ENCODE measurements at places on chromosomes 12 and 14.
A peak's percentile ranks its signal among the peaks of the same experiment; 100 is the strongest.

- no peak for DNase-seq
Measured at GRCh38 chr14:35532783-35533356, 1.1 kb upstream of the INSM2 start.

DNA sequence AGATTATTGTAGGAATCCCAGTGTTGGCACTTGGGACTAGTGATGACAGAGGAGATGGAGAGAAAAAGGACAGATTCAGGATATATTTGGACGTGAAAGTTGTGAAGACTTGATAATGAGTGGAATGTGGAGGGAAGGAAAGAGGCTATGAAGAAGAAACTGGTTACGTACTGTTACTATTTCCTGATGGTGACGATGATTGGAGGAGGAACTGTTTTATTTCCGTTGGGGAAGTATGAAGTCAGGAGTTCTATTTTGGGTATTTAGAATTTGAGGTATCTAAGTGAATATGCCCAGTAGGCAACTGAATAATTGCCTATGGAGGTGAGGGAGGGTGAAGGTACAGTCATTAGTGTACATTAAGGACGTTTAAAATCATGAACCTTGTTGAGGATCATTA, 207.2 kb downstream of the TMTC2 start:
- no peak for DNase-seq

DNA sequence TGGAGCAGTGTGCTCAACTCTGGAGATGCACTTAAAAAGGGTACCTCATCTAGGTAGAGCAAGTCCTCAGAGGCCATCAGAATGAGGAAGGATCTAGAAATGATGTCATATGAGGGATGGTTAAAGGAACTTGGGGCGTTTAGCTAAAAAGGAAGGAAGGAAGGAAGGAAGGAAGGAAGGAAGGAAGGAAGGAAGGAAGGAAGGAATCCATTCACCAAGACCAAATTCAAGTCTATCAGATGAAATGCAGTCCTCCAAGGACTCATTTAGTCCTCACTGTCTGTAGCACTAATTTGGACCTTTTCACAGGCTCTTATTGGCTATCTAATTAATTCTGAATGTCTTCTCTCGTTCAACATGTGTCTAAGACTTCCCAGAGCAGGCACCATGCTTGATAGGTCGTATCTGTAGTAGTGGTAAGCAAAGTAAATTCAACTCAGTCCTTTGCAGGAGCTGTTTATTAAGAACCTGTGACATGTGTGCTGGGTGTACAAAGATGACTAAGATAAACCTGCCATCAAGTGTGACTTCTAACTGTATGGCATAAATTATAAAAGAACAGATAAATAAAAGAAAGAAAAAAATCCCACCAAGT, 63.5 kb downstream of the LLPH start:
- DNase-seq: no peak

DNA sequence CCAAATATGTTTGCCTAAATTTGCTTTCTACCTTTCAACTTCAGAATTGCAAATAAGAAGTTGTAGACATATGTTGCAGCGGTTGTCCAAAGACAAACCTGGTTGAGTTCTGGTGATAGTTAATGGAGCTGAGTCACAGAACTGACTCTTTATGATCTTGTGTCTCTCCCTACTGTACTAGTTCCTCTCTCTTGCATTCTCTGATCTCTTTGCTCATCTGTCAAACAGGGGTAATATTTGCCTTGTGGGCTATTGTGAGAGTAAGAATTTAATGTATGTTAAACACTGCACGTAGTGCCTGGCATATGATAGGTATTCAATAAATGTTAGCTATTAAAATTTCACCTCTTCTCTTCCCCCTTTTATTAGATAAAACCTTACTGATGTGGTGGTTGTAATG, 283.5 kb upstream of the RGS6 start:
- no peak for DNase-seq

GRCh38 chr12:56119361-56119796, 1.3 kb downstream of the ZC3H10 start:
- DNase-seq: peak; percentile 37

- DNase-seq: no peak
Measured at GRCh38 chr14:98501335-98501734, 770.7 kb downstream of the BCL11B start.

DNA sequence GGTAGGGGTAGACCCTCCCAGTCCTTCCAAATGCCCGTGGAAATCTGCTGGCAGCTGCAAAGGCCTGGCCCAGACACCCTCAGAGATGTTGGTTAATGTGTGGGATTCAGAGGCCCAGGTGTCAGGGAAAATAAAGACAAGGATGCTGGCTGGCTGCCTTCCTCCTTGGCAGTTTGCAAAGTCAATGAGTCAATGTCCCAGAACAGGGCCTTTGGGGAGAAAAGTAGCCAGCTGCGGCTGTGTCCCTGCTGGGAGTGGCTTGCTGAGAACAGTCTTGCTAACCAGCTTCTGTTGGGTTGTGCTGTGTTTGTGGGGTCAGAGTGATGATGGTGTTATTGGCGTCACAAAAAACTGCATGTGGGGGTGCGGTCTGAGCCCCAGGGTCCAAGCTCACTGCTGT, 29.2 kb downstream of the GLRX5 start:
- no peak for DNase-seq

DNA sequence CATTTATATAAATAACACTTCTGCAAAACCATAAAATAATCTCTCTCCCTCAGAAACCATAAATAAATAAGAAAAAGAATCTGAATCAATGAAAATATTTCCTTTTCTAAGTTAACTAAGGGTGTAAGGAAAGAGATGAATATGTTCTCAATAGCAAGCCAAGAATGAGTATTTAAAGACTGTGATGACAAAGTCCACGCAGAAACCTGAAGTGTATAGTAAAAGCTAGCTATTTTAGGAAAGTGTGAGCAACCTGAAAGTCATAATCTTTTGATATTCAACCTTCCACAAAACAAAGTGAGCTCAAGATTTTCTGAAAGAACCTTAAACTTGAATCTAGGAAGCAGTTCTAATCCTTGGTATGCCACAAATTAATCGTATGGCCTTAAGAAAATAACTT, 15.9 kb downstream of the EIF2S3B start:
- DNase-seq: no peak

- no peak for DNase-seq
Measured at GRCh38 chr12:62653740-62654139, 187.1 kb downstream of the MON2 start.

- DNase-seq: no peak
Measured at GRCh38 chr12:57897286-57897974, 43.9 kb upstream of the ATP23 start.

DNA sequence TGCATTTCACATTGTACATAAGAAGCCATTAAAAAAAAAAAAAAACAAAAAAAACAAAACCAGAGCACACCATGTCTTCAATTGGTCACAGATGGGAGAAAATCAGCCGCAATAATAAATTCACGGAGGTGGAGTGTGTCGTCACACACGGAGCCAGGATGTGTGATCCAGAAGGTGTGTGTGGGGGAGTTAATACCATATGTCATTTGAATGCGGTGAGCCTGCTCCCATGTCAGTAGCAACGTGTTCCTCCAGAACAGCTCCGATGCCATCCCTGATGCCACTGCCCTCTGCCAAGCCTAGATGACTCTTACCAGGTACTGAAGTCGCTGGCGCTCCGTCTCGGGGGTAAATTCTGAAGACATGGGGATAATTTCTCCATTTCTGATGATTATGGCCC, 197.8 kb downstream of the PPM1H start:
- no peak for DNase-seq

DNA sequence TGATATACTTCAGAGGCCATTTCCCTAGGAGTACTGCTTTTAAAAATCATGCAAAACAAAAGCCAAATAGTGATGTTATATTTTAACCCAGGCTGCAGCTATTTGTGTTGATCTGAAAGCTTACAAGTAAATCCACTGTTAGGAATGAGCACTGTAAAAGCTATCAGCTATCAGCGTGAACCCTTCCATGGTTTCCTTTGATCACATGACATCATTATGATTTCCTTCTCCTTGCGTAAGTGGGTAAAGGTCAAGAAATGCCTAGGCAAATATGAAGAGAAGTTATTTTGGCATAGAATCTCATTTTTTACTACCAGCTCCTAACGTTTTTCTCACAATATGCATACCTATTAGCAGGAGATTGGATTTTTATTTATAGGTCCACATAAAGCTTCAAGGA, 48.6 kb upstream of the CATSPERB start:
- DNase-seq: no peak

GRCh38 chr14:106613256-106613655, 1086.9 kb downstream of the TMEM121 start:
- no peak for DNase-seq

- no peak for DNase-seq
Measured at GRCh38 chr14:93055651-93056115, 60.0 kb downstream of the ITPK1 start.

GRCh38 chr14:33120966-33121365, 182.3 kb downstream of the NPAS3 start:
- DNase-seq: no peak

DNA sequence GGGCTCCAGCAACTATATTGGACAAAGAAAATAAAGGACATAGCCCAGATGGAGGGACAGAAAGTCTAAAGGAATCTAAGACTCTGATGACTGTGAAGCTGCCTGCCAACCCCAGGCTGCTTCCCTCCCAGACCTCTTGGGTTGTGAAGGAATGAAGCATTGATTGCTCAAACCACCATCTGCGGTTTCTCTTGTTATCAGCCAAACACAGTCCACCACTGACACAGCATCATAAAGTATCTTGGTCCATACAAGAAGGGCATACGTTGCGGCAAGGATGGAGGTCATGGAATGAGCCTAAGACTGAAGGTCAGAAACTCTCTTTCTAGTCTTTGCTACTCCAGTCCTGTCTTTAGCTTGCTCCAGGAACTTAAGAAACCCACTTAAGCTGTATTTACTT, 58.5 kb upstream of the PLXNC1 start:
- no peak for DNase-seq

GRCh38 chr12:22318108-22318737, 16.3 kb downstream of the ST8SIA1 start:
- DNase-seq: no peak

GRCh38 chr14:36383767-36384431, 63.5 kb upstream of the MBIP start:
- no peak for DNase-seq

DNA sequence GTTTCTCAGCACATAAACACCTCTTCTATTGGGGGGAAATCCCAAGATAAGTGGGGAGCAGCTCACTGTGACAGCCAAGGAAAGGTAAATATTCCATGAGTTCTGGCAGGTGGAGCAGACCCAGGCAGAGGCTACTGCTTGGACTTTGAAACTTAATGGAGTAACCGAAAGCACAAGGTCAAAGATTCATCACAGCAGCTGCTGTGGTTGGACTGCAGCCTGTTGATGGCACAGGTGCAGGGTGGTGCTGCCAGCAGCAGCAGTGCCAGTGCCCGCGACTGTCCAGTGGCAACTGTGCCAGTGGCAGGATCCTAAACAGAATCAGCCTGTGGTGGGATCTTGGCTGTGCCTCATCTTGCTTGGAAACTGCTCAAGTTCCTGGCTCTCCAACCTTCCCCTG, 81.4 kb upstream of the ARID2 start:
- DNase-seq: no peak

DNA sequence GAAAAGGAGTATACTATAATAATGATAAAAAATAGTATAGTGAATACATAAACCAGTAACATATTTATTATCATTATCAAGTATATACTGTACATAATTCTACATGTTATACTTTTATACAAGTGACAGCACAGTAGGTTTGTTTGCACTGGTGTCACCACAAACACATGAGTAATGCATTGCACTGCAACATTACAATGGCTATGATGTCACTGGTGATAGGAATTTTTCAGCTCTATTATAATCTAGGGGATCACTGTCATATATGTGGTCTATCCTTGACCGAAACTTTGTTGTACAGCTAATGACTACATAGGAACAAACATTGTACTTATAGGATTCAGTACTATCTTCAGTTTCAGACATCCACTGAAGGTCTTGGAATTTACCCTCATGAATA, 165.8 kb upstream of the SYT1 start:
- DNase-seq: no peak

GRCh38 chr12:49702676-49703215, 4.5 kb downstream of the FMNL3 start:
- no peak for DNase-seq

GRCh38 chr12:130216031-130216430, 53.8 kb downstream of the FZD10 start:
- DNase-seq: no peak

- no peak for DNase-seq
Measured at GRCh38 chr12:108712165-108712924, 19.0 kb downstream of the CORO1C start.

DNA sequence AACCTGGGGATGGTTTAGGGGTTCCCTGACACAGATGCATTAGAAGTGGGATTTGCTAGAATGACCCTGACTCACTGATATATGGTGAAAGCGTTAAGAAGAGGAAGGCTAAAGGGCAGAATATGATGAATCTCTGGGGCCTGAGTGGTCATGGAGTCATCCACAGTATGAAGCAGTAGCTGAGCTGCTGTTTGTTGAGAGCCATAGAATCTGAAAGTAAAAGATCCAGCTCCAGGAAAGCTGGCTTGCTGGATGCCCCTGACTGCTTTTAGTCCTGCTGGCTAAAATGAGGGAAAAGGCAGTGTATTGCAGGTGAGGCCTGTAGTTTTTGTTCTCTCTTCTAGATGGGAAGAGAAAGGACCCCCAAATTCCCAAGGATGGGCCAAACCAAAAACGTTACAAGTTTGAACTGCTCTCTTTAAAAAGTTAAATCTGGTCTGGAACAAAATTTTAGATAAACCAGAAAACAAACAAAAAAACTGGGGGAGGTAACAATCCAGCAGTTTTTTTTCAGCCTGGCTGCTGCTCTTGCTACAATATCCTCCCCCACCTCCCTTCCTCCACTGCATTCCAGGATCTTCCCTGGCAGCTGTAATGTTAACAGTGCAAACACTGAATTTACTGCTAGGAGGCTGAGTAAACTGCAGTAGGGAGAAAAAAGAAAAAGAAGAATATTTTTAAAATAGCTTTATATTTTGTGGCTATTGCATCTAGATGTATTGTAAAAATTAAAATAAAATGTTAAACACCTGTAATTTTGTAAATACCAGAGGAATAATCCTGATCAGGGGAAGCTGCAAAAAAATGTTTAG, 16.5 kb downstream of the SEL1L start:
- no peak for DNase-seq

- DNase-seq: no peak
Measured at GRCh38 chr14:75986439-75986765, 839 bp downstream of the IFT43 start.

GRCh38 chr12:18320036-18320617, 58.8 kb downstream of the PIK3C2G start:
- DNase-seq: no peak
